ENCODE measurements at places on chromosomes 7 and 10. TPM values are rescaled to one million over a fixed set of nuclear protein-coding genes. Genes with fewer than 3 reads are reported as not detected.
A peak's percentile ranks its signal among the peaks of the same experiment; 100 is the strongest.

THSD7A gene
- 30.5 TPM for total RNA-seq

MEIG1 gene
- total RNA-seq = not detected

LRRTM3 gene
- not detected for total RNA-seq

OGDH gene
- 49.6 TPM for total RNA-seq

MNX1 gene
- total RNA-seq = not detected

OR6V1 gene
- total RNA-seq = not detected

RBP4 gene
- not detected for total RNA-seq

FAM25G gene
- not detected for total RNA-seq

CCDC172 gene
- total RNA-seq = not detected

ATRNL1 gene
- total RNA-seq = 0.07 TPM

NUTM2E gene
- 0.07 TPM for total RNA-seq

DOCK1 gene
- 74.0 TPM for total RNA-seq

MYL7 gene
- not detected for total RNA-seq

CALHM1 gene
- total RNA-seq = not detected

- DNase-seq = no peak
These were observed 7.5 kb upstream of the GGCT start for GRCh38 chr7:30511973-30512662.

- no peak for DNase-seq
These were observed 1.1 kb upstream of the GPER1 start for GRCh38 chr7:1086588-1087464.

- DNase-seq = no peak
These were observed 23.7 kb upstream of the CDH23 start for GRCh38 chr10:71372882-71373495.

- DNase-seq = peak; percentile 19
These were observed 26.9 kb downstream of the ASAH2 start for GRCh38 chr10:50224330-50224952.

- peak; percentile 35 for DNase-seq
These were observed 69.0 kb upstream of the PDCD4 start for GRCh38 chr10:110802551-110803238.

DNA sequence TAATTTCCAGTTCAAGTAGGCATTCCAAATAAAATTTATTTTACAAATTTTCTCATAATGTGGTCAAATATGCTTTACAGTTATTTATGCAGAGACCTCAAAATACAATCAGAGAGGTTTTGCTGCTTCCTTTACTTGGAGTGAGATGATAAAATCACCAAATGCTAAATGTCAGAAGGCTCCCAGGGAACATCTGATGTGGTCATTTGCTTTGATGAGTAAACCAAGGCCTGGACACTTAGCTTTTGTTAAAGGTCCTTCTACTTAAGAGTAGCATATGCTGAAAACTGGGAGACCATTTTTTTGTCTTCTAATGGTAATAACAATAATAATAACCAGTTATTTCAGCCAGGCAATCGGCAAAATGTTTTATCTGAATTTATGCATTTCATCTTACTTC lies 60.6 kb upstream of the AKR1E2 start:
- no peak for DNase-seq

DNA sequence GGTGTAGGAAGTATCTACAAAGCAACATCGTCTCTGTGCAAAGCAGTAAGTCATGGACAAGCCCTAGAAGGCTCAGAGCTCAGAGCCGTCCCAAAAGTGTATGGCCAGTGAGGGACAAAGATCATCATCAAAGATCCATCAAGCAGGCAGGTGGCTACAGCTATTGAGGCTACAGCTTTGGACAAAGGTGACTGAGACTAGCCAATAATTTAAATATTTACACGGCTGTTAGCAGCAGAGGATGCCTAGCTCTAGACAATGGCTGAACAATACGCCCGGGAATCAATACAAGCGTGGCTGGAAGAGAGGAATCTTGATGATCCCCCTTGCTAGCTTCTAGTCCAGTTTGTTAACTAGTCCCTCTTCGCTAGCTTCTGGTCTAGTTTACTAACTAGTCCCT lies 17.9 kb downstream of the NMT2 start:
- no peak for DNase-seq

DNA sequence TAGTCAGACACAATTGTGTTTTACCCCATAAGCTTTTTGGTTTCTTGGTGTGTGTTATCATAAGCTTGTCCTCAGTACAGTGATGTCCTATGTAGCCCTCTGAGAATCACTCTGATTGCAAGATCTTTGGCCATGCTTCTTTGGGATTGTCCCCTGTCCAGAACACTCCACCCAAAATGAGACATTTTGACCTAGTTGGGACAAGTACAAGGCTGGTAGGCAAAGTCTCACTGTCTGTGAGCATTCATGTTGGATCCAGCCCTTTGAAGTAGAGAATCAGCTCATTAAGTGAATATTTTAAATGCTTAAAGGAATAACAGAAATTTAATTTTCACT lies 28.9 kb upstream of the PCGF5 start:
- DNase-seq = no peak

DNA sequence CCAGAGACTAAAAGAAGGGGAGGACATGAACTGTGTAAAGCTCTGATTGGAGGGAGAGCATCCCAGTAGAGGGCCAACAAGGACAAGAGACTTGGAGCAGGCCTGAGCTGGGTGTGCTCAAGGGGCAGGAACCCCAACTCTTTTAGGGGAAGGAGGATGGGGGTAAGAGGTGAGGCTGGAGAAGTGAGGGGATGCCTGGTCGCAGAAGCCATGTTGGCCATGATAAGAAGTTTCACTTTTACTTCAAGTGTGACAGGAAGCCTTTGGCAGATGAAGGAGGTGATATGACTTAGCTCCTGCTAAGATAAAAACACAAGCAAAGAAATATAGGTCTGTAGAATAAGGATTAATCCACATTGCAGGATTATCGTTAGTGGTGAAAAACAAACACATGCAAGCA lies 208.3 kb downstream of the JAZF1 start:
- DNase-seq = no peak

DNA sequence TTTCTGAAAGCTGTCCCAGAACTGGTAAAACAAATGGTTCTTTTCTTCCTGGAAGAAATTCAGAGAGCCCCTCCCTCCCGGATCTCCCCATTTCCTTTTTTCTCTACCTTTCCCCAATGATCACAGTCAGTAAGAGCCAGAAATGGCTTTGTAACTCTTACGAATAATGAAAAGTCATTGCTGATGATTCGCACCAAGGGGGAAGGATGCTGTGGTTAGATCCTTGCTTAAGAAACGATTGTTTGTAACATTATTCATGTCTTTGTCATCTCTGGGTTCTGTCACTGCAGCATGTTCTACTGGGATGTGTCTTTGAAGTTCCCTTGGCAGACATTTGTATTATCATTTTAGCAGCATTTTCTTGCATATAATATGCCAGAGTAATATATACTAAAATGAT lies 138.9 kb downstream of the CACNB2 start:
- DNase-seq = no peak

- DNase-seq = no peak
These were observed 275.8 kb upstream of the PPP2R2D start for GRCh38 chr10:131625041-131625440.

GRCh38 chr7:38211486-38211885 lies 33.4 kb downstream of the STARD3NL start:
- no peak for DNase-seq

- DNase-seq = no peak
These were observed 421.1 kb upstream of the SEMA3C start for GRCh38 chr7:81339946-81340345.

- no peak for DNase-seq
These were observed 57.2 kb upstream of the BET1 start for GRCh38 chr7:94061326-94061725.

- no peak for DNase-seq
These were observed 5.5 kb upstream of the MGAM start for GRCh38 chr7:141990011-141990725.

DNA sequence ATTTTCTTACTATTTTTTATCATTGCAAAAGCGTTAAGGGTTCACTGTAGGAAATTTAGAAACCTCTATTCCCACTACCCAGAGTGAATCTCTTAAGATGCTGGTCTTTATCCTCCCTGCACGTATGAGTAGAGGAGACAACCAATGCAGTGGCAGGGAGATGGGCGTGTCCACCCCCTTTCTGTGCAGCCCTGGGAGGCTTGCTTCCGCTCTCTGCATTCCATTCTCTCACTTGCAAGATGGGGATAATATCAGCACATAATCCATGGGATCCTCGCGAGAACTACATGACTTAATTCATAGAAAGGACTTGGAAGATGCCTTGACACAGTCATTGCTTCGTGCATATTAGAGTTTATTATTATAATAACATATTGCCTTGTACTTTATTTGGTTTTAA lies 196.2 kb downstream of the KLF6 start:
- no peak for DNase-seq

DNA sequence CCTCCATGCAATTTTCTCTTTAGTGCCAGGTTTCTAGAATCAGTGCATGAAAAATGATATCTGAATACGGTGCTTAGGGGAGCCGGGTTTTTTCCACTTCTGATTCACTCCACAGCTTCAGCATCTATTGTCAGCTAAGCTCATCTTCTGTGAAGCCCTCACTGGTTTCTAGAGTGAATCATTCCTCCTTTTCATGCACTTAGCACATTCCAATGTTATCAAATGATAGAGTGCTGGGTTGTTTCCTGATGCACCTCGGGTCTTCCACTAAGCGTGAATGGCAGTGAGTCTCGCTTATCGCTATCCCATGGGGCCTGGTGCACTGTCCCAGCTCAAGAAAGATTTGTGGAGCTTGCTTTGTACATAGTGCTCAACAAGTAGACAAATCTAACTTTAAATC lies 170.9 kb upstream of the RHEB start:
- no peak for DNase-seq

GRCh38 chr10:117609095-117609795 lies 66.7 kb downstream of the EMX2 start:
- DNase-seq = no peak

- DNase-seq = no peak
These were observed 108.0 kb downstream of the UNCX start for GRCh38 chr7:1340461-1341360.

DNA sequence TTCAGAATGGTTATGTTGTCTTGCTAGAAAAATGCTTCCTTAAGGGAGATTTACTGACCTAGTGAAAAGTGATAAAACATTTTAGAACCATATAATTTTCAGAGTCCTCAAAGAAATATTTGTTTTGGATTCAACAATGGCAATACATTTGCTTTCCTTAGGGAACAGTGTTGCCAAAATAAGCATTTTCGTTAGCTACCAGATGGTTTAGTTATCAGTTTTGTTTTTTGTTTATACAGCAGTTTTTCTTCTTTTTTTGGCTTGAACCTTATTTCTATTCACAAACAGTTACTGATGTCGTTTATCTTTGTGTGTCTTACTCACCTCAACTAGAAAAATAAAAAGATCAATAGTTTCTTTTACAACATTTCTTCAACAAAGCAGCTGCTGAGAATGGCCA lies 48.6 kb downstream of the EXOC4 start:
- DNase-seq = peak; percentile 10

DNA sequence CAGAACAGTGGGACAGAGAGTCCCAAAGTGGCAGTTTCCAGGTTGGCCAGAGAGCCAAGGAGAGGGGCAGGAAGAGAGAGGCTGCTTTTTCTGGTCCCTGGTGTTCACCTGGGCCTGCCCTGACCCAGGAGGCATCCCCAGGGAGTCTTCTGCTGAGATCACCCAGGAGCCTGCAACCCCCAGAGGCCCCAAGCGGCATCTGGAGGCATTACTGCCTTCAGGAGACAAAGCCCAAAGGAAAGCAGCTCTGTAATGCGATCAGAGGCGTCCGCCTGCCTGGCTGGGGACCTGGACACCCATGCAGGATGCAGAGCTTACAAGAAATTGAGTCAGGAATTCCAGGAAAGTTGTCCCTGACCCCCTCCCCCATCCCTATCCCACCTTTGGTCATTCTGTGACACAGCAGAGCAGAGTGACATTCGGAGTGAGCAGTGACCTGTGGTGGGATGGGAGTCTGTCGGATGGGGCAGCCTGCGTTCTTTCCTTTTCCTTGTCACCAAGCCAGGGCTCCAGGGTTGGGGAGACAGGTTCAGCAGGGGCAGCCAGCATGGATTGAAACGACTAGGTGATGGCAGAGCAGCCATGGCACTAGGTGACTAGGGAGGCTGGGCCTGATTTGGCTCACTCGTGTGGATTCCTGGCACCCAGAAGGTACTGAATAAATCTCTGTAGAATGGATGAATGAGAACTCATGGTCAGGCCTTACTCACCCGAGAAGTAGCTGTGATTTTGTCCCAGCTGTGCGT lies 10.4 kb downstream of the UNC5B start:
- no peak for DNase-seq

DNA sequence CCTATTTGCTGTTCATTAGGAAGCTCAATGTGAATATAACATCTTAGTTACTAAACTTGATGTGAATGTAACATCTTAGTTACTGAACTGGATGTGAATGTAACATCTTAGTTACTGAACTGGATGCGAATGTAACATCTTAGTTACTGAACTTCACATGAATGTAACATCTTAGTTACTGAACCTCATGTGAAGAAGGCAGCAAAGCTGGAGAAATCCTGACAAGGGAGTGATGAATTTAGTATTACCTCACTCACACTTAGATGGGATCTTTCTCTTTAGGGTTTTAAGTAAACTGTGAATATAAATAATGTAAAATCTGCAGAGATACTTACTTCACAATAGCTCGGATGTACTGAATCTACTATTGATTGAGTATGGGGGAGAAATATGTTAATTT lies 73.6 kb downstream of the ETV1 start:
- no peak for DNase-seq

- DNase-seq = no peak
These were observed 41.7 kb upstream of the OCM start for GRCh38 chr7:5838761-5839500.

DNA sequence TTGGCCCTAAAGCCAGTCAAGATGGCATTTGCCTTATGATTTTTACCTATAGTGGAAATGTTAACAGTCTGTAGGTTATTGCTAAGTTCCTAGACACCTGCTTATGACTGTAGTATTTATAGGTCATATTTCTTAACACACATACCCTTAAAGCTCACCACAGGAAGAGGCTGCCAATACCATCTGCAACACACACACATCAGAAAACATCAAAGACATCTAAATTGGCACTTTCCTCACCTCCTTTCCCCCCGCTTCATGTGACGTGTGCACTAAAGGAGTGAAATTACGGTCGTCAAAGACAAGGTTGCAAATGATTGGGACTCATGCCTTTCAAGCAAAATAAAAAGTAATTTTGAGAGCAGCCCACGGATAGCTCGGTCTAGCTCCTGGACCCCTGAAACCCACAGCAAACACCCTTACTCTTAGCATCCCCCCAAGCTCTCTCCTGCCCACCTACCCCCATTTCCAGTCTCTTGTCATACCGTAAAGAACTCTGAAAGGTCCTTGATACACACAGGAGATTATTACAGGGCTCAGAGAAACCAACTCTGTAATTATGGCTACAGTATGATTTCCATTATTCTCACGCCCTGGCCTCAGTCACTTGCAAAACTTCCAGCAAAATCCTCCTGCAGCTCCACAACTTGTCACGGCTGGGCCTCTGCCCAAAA lies 90.5 kb downstream of the PLXNA4 start:
- no peak for DNase-seq

- DNase-seq = no peak
These were observed 62.7 kb downstream of the VPS41 start for GRCh38 chr7:38846280-38846679.

Measured in pulmonary artery endothelial cell (primary cell).